ENCODE measurements at places on chromosomes 13 and 19.

GRCh38 chr13:39870197-39870747 lies 214.8 kb downstream of the COG6 start:
- DNase-seq = no peak

GRCh38 chr19:13210941-13211340 lies 60.7 kb downstream of the IER2 start:
- no peak for DNase-seq

DNA sequence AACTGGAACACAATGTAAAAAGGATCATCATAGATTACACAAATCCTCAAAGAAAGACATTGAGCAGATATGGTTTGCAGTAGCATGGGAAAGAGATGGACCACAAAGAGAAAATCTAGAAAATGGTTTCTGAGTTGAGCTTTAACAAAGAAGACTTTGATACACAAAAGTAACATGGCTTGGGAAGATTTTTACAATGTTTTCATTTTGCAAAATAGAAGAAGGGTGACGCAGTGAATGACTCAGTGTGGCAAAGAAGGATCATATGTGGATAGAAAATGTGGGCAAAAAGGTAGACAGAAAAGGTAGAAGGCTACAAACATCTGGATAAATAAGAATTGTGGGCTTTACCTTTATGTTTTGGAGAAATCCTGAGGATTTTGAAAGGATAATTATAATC lies 1220.5 kb downstream of the PCDH17 start:
- no peak for DNase-seq

- no peak for DNase-seq
These were observed at the start of gene PRR36 for GRCh38 chr19:7874076-7874896. TSS of gene PRR36 (minus strand) at chr19:7874390. CDS start at chr19:7873689, 701 bp downstream.

DNA sequence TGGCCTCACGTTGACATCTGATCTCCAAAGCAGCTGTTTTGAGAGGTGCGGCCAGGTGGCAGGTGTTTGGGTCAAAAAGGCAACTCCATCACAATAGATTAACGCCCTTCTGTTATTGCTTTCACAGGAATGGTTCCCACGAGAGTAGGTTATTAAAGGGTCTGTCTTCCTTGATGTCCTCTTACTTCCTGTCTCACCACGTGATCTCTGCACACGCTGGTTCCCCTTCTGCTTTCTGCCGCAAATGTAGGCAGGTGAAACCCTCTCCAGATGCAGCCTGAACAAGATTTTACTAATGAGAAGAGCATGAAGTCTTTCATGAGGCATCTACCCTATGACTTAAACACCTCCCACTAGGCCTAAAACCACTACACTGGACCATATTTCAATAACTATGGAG lies 22.8 kb upstream of the ZNF564 start:
- DNase-seq = no peak

DNA sequence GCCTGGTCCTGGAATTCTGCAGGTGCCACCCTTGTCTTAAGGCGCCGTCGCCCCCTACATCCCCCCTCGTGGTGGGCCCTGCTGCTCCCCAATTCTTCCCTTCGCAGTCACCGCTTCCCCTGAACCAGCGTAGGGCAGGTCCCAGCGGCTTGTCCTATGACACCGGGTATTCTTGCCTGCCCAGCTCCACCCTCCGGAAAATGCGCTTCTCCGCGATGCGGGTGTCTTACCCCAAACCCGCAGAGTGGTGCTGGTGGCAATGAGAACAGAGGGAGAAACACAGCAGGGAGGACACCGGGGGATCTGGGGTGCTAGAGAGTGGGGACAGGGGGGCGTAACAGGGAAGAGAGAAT lies 9.0 kb downstream of the ZNF808 start:
- DNase-seq = no peak

- no peak for DNase-seq
These were observed 1.1 kb upstream of the ZNF581 start for GRCh38 chr19:55642153-55643002.

- no peak for DNase-seq
These were observed 42.5 kb downstream of the RASA3 start for GRCh38 chr13:114089751-114090400.

DNA sequence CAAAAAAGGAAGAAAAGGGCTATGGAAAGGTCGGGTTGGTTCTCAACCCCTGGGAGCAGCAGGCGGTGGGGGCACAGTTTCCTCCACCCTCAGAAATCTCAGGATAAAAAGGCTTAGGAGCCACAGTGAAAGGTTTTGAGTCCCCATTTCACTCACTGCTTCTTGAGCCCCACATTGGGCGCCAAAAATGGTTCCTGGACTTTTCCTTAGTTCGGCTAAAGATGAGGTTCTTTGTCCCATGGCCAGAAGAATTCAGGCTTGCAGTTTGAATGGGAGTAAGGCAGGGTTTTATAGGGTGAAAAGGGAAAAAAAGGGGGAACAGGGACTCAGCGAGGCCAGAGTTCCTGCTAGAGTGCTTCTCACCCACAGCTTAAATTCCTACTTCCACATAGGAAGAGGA lies 179.5 kb downstream of the GGACT start:
- DNase-seq = no peak

DNA sequence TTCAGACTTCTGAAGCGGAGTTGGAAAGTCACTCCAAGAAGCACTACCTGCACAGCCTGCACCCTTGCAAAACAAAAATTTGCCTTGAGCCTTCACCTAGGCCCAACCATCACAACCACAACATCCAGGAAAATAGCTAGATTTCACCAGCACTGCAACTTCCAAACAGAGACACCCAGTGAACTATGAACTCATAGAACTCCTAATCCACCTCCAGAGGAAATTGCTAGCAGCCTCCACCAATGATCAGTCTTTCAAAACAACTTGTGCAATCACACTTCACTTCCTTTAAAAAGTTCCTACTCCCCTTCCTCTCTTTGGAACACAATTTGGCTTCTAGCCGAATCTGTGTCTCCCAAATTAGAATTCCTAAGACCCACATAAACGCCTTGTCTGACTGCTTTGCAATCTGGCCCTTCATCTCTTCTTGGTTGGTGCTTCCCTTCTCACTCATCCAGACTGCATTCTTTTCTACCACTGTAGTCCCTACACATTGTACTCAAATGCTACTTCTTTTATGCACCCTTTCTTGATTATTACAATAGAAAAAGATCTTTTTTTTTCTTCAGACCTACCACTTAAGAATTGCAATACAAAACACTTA lies 489.2 kb upstream of the ARGLU1 start:
- DNase-seq = no peak

DNA sequence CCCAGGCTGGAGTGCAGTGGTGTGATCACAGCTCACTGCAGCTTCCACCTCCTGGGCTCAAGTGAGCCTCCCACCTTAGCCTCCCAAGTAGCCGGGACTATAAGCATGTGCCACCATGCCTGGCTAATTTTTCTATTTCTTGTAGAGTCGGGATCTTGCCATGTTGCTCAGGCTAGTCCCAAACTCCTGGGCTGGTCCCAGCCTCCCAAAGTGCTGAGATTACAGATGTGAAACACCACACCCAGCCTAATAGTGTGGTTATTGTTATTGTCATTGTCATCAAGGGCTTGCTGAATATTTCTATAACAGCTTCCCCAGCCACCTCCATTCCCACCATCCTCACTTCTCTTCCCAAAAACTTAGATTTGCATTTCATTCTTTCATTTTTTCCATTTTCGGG lies 2.8 kb downstream of the OR2Z1 start:
- no peak for DNase-seq

DNA sequence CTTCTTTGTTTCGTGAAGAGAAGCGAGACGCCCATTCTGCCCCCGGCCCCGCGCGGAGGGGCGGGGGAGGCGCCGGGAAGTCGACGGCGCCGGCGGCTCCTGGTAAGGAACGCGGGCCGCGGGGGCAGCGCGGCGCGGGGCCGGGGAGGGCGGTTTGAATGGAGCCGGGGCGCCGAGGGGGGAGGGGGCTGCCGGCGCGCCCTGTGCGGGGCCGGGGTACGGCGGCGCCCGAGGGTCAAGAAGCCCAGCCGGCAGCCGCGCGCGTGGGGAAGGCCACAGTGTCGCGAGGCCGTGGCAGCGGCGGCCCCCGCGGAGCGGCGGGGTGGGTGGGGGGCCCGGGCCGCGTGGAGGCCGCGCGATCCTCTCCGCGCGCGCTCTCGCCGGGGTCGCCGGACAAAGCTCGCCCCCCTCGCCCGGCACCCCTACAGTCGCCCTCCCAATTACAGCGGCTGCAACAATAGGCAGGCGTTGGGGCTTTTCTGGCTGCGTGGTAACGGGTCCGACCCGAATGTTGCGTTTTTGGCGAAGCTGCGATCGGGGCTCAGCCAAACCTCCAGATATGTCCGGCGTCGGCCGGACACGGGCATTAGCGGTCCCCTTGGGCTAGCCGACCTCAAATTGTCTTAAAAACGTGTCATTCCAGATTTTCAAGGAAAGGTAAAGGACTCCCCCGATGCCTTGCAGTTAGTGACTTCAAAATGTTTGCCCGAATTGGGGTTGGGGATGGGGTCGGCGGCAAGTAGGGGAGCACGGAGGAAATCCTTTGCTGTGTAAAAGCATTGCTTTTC lies 437 bp downstream of the SMARCA4 start:
- peak; percentile 40 for DNase-seq

- no peak for DNase-seq
These were observed 7.2 kb downstream of the UHRF1 start for GRCh38 chr19:4916292-4917082.

DNA sequence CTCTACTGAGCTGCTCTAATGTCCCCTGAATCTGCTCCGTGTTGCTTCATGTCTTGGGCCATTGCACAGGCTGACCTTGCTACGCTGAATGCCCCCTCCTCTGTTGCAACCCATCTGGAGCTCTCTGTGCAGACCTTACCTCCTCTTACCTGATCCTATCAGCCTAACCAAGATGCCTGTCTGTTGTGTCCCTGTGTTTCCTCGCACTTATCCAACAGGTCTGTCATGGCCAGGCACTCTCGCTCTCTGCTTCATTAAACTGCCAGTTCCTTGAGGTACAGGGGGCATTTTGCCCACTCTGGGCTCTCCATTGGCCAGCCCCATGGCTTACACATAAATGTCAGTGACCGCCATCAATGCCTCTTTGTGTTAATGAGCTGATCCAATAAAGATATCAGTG lies 277.7 kb upstream of the TSHZ3 start:
- DNase-seq = no peak

- no peak for DNase-seq
These were observed 110.5 kb downstream of the ENOX1 start for GRCh38 chr13:43676320-43676719.

DNA sequence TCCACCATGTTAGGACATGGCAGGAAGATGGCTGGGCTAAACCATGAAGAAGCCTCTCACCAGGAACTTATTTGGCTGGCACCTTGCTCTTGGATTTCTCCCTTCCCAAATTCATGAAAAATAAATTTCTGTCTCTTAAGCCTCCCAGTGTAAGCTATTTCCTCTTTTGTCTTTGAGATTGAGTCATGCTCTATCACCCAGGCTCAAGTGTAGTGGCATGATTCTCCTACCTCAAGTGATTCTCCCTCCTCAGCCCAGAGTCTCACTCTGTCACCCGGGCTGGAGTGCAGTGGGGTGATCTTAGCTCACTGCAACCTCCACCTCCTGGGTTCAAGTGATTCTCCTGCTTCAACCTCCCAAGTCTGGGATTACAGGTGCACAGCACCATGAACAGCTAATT lies 12.6 kb downstream of the ZNF888 start:
- DNase-seq = no peak

- no peak for DNase-seq
These were observed 570.5 kb downstream of the SLITRK6 start for GRCh38 chr13:85228692-85229091.

GRCh38 chr19:17125728-17126677 lies 50.4 kb downstream of the MYO9B start:
- no peak for DNase-seq

DNA sequence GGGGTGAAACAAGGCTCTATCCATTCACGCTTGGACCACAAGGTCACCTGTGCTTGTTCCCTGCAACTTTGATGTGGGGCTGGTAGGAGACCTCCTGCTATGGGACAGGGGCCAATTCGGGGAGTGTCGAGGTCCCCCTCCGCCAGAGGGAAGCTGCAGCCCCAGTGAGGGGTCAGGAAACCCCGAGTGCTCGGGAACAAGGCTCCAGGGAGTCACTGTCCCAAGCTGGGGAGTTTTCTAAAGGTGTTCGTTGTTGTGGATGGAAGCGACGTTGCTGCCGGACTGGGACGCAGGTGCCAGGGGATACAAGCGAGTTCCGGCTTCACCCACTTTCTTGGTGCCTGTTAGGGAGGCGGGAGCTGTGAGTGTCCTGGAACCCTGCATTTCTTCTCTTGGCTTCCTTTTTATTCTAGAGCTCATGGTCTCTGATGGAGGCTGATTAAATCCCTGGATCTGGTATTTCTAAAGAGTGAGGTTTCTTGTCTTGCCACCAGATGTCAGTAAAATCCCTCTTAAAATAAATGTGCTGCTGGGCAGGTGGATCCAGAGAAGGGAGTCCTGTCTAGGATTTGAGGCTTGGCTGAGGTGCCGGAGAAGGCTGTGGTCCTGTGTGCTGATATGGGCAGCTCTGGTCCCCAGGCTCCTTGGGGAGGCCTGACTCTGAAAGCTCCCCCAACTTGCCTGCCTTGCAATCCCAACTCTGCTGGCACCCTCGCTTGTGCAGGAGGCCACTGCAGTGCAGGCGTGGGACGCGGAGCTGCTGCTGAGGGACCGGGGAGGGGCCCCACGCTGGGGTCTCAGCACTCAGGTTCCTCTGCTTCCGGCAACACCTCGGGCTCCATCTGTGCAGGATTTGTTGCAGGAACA lies 153.9 kb downstream of the TEX29 start:
- DNase-seq = peak; percentile 71

- no peak for DNase-seq
These were observed 2.5 kb upstream of the TMEM255B start for GRCh38 chr13:113756441-113757097.

DNA sequence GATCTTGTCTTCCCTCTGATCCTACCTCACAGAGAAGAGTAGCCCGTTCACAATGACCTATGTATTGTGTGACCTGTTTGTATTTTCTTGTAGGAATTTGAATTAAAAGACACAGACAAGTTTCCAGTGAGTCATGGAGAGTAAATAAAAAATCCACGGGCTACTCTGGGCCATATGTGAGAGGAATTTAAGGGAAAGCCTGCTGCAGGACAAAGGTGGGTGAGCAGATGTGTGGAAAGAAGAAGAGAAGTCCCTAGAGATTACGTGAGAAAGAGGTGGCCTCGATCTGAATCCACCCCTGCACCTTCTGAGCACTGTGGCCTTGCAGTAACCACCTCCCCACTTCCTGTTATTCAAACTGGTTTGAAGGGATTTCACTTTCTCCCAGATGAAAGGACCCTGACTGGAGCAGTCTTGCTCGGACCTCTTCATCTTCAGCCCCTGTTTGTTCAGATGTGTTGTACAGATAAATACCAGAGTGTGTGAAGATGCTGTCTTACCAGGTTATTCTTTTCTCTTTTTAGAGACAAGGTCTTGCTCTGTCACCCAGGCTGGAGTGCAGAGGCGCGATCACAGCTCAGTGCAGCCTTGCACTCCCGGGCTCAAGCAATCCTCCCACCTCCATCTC lies 205.4 kb downstream of the PDS5B start:
- DNase-seq = no peak

DNA sequence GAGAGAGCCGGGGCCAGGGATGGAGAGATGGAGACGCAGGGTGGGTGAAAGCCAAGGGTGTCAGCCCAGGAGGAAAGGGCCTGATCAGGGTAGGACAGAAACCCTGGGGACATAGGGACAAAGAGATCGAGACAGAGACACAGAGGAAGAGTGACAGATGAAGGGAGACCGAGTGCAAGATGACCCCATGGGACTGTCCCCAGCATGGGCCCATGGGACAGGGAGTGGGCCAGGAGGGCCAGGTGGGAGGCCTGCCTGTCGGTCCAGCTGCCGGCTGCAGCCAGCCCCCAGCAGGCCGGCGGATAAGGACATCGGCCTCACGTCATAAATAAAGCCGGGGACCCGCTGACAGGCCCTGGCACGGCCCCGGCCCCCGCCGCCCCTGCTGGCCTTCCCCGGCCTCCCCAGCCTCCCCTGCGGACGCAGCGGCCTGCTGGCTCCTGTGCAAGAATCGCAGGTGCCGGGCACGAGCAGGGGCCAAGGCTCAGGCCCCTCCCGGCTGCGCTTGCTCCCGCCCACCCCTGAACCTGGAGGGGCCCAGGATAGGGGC lies 6.3 kb downstream of the REX1BD start:
- DNase-seq = no peak
